Testis (tissue), 5 donors: ENCODE measurements at places on chromosomes 6 and 20.

- peak; percentile 62 for DNase-seq
These were observed 34.0 kb downstream of the ZC3H12D start for GRCh38 chr6:149450679-149451375.

GRCh38 chr6:112760831-112761230, 413.7 kb downstream of the RFPL4B start:
- no peak for DNase-seq

DNA sequence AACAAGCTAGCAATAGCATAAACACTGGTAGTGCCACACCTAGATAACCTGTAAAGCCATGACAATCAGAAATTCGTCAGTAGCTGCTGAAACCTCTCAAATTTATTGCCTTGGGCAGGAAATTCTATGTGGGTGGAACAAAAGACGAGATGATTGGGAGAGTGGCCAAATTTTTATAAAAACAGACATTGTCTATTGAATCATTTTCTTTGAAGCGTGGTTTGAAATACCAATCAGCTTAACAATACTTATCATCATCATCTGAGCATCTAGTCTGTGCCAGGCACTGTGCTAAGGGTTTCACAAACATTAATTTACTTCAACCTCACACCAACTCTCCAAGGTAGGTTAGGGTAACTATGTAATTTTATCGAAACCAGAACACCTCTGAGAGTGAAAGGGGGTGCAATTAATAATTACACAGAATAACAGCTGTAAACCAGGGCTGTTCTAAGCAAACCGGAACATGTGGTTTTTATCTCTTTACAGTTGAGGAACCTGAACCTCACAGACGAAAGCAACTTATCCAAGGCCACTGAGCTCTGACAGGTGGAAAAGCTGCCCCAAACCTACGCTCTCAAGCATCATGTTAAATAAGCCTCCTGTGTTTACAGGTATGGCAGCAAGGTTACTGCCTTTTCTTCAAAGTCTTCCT, 43.4 kb downstream of the NHSL1 start:
- DNase-seq = no peak

GRCh38 chr6:137808191-137808590, 58.9 kb upstream of the TNFAIP3 start:
- DNase-seq = no peak

- DNase-seq = no peak
These were observed 262.8 kb downstream of the TMEM242 start for GRCh38 chr6:157060440-157060952.

GRCh38 chr20:5548902-5549599, 201.2 kb upstream of the SHLD1 start:
- DNase-seq = no peak

GRCh38 chr6:120826253-120826652, 508.0 kb downstream of the TBC1D32 start:
- DNase-seq = peak; percentile 76

GRCh38 chr6:130962966-130963365, 100.1 kb downstream of the EPB41L2 start:
- no peak for DNase-seq

GRCh38 chr6:27862396-27863066, 49.7 kb downstream of the OR2B2 start:
- DNase-seq = peak; percentile 28

- no peak for DNase-seq
These were observed 4.7 kb upstream of the GJA1 start for GRCh38 chr6:121430514-121431460.

DNA sequence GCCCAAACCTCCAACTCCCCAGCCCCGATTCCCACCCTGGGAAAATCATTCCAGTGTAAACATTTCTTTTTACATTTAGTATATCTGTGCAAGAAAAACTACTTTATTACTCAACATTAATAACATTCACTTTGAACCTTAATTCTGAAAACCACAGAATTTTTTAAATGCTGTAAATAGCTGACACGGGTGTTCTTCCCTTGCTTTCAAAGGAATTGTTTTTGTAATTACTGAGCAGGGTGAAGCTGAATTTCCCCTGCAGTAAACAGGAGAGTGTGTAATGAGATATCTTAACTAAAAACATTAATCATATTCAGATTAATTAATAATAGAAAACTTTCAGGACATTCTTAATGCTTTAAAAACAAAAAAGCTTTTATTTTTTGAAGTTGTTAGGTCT, 99.3 kb upstream of the CITED2 start:
- no peak for DNase-seq

GRCh38 chr6:2632976-2633584, 117.6 kb downstream of the MYLK4 start:
- peak; percentile 27 for DNase-seq

DNA sequence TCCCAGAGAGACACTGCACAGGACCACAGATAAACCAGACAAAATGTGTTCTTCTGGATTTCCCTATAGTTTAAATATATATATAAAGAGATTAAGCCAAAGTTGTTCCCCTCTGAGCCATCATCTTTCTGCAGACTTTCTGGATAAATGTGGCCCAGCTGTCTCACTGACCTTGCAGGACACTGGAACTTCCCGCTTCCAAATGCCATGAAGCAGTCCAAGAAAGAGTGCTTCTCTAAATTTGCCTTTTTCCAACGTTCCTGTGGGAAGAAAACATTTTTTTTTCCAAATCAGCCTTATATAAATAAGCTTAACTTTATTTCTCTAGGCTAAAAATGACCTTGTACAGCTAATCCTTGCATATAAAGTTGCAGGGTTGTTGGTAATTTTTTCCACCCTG, 65.7 kb downstream of the CYP39A1 start:
- DNase-seq = peak; percentile 17

DNA sequence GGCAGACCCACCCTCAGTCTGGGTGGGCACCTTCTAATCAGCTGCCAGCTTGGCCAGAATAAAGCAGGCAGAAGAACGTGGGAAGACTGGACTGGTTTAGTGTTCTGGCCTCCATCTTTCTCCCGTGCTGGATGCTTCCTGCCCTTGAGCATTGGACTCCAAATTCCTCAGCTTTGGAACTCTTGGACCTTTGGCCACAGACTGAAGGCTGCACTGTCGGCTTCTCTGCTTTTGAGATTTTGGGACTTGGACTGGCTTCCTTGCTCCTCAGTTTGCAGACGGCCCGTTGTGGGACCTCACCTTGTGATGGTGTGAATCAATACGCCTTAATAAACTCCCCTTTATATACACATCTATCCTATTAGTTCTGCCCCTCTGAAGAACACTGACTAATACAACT, 20.6 kb upstream of the FNDC1 start:
- DNase-seq = no peak

DNA sequence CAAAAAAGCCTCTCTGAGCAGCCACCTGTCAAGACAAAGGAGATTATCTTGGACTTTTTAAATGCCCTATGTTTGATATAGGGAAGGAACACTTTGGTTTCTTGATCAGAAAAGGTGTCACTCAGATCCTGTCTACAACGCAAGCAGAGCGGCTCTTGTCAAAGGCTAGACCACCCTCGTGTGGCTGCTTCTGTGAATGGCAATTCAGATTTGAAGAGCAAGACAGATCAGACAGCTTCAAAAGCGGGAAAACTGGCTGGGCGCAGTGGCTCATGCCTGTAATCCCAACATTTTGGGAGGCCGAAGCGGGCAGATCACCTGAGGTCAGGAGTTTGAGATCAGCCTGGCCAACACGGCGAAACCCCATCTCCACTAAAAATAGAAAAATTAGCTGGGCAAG, 10.1 kb upstream of the NXT1 start:
- peak; percentile 88 for DNase-seq

DNA sequence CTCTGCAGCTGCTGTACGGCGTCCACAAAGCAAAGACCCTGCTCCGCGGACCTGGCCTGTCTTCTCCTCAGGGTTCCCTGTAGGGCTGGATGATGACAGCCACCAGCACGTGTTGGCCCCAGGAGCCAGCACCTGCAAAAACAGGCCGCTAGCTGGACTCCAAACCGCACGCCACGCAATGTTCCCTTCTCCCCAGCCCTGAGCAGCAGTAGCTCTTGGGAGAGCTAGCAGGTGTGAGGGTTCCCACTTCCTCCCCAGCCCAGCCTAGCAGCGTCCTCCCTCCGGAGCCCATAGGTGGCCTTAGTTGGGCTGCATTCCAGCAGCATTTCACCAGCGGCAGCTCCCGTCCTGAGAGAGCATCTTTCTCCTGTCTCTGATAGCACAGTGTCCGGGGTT, 42.3 kb downstream of the DACT2 start:
- DNase-seq = no peak

DNA sequence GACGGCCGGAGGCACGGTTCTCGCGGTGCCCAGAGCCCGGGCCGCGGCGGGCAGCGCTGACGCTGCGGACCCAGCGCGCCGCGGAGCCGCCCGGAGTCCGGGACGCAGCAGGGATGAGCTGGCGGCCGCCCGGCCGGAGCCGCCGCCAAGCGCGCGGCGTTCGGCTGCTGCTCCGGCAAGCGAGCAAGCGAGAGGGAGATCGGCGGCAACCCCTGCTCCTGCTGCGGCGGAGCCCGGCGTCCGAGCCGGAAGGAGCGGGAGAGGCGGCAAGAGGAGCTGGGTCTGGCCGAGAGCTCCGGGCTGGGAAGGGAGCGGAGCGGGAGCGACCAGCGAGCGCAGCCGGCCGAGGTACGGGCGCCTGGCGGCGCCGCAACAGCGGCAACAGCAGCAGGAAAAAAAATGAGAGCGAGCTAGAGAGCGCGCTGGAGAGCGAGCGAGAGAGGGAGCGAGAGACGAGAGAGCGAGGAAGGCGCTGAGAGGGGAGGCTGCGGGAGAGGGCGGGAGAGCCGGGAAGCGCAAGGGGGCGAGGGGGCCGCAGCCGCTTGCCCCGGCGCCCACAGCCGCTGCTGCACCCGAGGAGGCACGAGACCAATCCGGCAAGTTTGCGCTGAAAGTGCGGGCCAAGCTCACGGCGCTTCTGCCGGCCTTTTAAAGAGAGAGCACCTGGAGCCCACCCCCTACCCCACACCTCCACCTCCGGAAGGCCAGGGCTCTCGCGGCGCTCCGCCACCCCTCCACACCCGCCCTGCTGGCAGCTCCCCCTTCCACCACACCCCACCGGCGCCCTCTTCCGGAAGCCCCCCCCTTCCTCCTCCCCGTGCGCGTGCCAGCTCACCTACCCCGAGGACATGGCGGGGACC, 496 bp downstream of the GRM4 start:
- DNase-seq = no peak

GRCh38 chr6:156840606-156841005, 63.4 kb downstream of the ARID1B start:
- DNase-seq = no peak

DNA sequence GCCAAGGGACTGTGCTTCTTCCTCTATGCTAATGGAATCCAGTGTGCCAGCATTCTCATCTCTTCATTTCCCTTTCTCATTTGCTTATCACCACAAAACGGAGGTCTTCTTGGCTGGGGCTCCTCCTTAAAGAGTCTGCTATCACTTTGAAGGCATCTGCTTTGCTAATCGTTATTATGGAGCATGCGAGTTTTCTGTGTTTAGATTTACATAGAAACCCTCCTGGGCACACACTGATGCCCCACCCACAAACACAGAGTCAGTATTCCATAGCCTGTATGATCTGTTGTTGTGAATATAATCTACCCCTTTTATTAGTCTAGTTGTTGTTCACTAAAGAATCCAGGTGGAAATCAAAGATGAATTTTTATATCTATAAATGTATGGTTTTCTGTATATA, 83.4 kb upstream of the XRN2 start:
- DNase-seq = no peak

- no peak for DNase-seq
These were observed 12.3 kb downstream of the MTCH1 start for GRCh38 chr6:36973647-36974046.

DNA sequence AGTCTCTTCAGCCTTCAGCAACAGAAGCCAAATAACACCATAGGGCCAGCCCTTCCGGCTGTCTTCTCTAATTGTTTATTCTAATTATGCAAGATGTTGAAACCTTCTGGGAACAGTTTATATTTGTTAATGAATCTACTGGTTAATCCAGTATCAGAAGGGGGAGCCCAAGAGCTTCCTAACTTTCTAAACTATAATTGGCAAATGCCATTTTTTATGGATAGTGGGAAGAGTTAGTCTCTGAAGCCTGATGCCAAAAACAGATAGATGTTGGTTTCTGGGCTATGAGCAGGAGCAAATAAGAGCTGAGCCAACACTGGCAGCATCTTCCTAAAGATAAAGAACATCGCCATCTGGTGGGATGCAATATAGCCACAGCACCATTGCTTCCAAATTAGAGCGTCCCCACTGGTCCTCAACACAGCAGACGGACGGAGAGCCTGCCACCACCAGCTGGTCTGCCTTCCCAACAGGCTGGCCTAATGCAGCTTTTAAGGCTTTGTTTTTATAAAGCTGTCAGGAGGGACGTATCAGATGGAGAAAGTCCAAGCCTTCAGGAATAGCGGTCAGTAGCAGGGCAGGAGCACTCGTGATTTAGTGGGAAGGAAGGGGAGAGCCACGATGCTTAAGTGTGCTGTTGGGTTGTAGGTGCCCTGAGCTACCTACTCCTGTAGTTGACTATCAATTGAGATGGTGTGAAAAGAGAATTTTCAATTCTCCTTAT, 118.8 kb downstream of the RALGAPA2 start:
- peak; percentile 59 for DNase-seq

GRCh38 chr20:8438748-8439147, 306.7 kb downstream of the PLCB1 start:
- no peak for DNase-seq
